ENCODE measurements at places on chromosomes 16 and 17.

DNA sequence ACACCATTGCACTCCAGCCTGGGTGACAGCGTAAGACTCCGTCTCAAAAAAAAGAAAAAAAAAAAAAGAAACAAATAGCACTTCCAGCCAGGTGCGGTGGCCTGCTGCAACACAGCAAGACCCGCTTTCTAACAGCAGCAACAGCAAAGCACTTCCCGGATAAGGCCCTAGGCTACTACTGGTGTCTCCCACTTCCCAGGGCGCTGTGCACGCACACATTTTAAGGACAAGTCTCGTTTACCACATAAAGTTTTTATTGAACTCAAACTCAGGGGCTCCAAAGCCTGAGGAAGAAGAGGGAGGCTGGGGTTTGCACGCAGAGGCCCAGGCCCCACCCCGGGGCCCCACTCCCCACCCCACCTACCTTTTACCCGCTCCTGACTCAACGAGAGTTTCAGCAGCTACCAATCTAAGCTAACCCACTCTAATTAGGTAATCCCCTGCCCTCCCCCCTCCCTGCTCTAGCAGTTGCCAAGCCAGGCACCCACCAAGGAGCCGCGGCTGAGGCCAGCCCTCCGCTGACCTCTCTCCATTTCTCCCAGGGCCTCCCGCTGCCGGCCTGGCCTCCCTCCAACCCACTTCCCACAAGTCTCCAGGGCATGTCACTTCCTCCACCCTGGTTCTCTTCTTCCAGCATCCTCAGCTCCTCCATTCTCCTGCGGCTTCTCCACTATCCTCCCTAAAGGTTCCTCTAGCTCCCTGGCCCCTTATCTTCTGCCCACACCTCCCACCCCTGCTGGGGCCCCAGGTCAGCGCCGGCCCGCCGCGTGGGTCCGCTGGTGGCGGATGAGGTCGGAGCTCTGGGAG is 2.4 kb downstream of the ZNF768 start:
- no peak for DNase-seq

- no peak for DNase-seq
Measured at GRCh38 chr17:27332047-27332393, 38.1 kb downstream of the WSB1 start.

DNA sequence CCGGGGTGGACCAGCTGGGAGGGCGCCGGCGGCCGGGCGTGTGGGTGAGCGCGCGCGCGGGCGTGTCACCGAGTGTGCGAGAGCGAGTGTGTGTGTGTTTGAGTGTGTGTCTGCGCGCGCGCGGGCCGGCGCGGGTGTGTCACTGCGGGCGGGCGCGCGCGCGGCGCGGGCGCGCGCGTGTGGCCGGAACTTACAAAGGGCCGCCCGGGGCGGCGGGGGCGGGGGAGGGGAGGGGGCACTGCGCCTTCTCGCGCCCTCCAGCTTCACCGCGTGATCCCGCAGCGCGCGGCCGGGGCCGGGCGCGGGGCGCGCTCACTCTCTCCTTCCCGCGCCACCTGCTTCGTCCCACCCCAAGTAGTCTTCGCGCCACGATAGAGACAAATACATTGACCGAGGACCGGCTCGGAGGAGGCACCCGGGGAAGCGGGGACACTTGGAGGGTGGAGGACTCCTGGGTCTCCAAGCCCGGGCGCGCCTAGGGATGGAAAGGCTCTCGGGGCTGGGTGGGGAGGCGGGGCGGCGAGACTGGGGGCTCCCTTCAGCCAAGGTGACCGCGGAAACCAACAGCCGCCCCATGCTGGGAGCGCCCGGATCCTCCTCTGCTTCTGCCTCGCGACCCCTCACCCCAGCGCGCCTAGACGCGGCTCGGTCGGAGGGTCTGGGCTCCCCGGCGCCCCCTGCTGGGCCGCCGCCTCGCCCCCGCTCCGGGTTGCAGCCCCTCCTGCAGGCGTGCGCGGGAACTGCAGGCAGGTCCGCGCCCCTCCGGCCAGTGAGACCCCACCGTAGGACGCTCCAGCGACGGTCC is at the start of gene SRCIN1:
TSS of gene SRCIN1 (minus strand) at position 112 of the 805 bp plus-strand sequence. CDS start 247 bp downstream, outside the sequence.
- peak; percentile 40 for DNase-seq

DNA sequence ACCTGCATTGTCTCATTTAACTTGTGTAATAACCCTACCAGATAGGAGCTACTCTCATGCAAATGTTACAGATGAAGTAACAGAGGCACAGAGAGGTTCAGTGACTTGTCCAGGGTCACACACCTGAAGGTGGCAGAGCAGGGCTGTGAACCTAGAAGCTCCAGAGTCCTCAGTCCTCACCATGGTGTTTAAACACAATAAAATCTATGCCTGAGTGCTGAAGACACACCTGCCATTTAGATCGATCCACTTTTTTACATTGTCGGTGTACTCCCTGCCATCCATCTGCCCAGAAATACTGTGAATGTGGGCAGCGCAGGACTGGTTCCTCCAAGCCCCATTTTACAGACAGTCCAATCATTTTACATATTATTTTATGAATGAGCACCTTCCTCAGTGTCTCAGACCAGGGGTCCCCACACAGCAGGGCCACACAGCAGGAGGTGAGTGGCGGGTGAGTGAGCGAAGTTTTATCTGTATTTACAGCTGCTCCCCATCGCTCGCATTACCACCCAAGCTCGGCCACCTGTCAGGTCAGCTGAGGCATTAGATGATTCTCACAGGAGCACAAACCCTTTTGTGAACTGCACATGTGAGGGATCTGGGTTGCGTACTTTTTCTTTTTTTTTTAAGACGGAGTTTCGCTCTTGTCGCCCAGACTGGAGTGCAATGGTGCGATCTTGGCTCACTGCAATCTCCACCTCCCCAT is 5.6 kb downstream of the IL4R start:
- DNase-seq, result no peak

DNA sequence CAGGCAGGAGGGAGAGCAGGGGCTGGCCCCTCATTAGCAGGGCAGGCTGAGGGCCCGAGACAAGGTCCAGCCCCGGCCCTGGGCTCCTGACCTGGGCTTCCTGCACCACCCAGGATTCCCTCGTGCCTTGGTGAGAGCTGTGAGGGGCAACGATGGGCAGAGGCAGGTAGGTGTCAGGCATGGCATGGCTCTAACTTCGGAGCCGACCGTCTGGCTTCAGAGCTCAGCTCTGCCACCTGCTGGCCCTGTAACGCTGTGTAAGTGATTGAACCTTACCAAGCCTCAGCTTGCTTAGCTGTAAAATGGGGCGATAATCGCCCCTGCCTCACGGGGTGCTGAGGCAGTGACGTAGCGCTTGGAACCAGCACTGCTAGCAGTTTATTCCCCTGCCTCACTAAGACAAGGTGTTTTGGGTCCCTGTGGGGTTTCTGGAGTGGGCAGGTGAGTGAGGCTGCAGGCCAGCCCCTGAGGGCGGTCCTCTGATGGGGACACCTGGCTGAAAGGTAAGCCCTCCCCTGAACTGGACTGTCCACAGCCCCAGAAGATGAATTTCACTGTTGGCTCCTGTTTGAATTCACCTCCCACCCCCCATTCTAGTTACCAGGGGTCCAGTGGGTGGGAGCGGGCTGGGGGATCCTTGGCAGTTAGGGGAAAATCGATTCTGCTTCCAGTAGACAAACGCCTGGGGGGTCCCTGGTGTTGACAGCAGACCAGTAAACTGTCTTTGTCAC is 184.8 kb upstream of the GSE1 start:
- DNase-seq, result no peak

DNA sequence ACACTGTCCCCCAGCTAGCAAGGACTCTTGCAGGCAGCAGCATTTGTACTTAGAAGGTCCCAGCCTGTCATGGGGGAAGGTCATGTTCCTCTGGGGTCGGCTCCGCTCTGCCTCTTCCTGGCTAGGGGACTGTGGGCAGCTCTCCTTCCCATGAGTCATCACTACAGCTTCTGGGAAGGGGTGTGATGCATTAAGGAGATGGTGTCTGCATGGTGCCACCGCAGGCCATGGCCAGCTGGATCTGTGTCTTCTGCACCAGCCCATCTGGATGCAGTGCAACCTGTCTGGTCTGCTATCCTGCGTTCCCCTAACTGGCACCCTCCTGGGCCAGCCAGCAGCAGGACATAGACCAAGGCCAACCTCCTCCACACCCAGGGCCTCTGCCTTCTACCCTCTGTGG is 6.3 kb downstream of the STARD3 start:
- no peak for DNase-seq

GRCh38 chr16:56320811-56321558 is 104.4 kb downstream of the AMFR start:
- no peak for DNase-seq

DNA sequence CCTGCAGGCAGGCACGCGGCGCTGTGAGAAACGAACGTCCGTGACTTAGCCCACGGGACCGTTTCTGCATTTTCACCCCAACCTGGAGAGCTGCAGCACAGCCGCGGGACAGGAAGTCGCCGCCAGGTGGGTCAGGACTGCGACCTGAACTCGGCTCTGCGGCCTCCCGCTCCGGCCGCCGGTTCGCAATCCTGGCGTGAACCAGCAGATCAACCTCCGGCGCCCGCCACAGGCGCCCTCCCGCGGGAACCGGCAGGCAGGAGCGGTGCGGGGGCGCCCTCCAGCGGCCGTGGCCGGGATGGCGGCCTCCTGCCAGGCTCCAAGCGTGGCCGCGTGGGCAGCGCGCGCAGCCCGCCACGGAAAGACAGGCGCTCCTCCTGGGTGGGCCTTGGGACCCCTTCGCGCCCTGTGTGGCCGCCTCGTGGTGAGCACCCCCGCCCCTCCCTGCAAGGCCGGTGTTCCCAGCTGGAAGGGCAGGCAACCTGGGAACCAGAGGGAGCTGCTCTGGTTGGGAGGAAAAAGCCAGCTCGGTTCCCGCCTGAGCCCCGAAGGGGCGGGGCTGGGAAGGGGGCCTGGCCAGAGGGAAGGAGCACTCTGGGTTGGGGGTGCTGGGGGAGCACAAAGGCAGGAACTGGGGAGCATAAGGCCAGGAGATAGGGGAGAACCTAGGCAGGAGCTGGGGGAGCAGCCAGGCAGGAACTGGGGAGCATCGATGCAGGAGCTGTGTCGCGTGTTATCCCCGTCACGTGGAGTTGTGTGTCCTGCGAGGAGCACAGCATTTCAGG is 28.2 kb downstream of the ACTG1 start:
- peak; percentile 65 for DNase-seq

- DNase-seq, result no peak
Measured at GRCh38 chr16:15856901-15857698, at the start of gene MYH11. MYH11 (minus strand) TSS chr16:15857028; CDS start chr16:15838252, 18,776 bp downstream.

All from NCI-H748 treated with DMSO at 0.1 percent for 48 hours (cell line).